ENCODE measurements at places on chromosomes 2 and 18.
A peak's percentile ranks its signal among the peaks of the same experiment; 100 is the strongest.

- H3K27me3 ChIP-seq: no peaks in the 10 kb centered on the region
- H3K36me3 ChIP-seq: no peaks in the 10 kb centered on the region
- H3K27ac ChIP-seq: peak within 1 kb of the TSS; percentile 98
- peak; percentile 97 for DNase-seq
- H3K4me3 ChIP-seq: peak within 1 kb of the TSS; percentile 85
- peaks cover 17% of the 10 kb centered on the region for H3K4me1 ChIP-seq
Measured at GRCh38 chr18:12883684-12884405, at the start of gene PTPN2. PTPN2 (minus strand) TSS chr18:12884237; CDS start chr18:12884141, 96 bp downstream.

- H3K4me3 ChIP-seq: no peak overlapping the region
- DNase-seq: no peak
- H3K36me3 ChIP-seq: no peaks in the 10 kb centered on the region
- H3K4me1 ChIP-seq: no peaks in the 10 kb centered on the region
- no peak overlapping the region for H3K27ac ChIP-seq
- no peaks in the 10 kb centered on the region for H3K27me3 ChIP-seq
Measured at GRCh38 chr2:57878171-57878865, 168.3 kb upstream of the VRK2 start.

DNA sequence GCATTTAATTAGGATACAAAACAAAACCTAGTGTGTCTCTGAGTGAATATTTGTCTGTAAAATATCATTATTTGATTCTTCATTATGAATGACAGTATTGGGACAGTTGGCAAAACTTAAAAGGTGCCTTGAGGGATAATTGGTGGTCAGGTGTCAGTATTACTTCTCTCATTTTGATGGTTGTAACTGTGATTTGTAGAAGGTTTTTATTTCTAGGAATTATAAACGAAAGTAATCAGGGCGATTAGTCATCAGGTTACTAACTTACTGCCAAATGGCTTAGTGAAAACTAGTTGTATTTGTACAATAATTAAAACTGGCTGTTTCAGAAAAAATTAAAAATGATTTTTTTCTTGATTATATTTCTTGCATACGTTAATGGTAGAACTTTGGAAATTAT is 117.6 kb downstream of the BIRC6 start:
- no peak for DNase-seq
- H3K4me1 ChIP-seq: no peaks in the 10 kb centered on the region
- no peak overlapping the region for H3K27ac ChIP-seq
- H3K27me3 ChIP-seq: no peaks in the 10 kb centered on the region

DNA sequence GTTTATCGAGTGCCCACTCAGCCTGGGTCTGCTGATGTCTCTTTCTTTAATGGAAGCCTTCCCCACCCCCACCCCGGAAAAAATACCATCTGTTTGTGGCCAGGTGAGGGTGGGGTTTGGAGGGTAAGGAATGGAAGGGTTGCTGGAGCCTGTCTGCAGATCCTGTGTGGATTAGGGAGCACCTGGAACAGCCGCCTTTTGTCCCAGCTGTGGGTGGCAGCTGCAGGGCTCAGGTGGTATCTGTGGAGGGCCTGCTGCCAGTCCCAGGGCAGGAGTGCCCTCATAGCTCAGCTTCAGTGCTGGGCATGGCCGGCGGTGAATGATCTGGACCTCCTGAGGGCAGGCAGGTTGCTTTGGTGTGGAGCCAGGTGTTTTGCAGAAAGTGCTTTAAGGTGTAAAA is 45.3 kb downstream of the IMPA2 start:
- H3K4me1 ChIP-seq: no peaks in the 10 kb centered on the region
- no peak overlapping the region for H3K27ac ChIP-seq
- no peak overlapping the region for H3K4me3 ChIP-seq
- no peaks in the 10 kb centered on the region for H3K36me3 ChIP-seq
- H3K27me3 ChIP-seq: no peaks in the 10 kb centered on the region
- no peak for DNase-seq

DNA sequence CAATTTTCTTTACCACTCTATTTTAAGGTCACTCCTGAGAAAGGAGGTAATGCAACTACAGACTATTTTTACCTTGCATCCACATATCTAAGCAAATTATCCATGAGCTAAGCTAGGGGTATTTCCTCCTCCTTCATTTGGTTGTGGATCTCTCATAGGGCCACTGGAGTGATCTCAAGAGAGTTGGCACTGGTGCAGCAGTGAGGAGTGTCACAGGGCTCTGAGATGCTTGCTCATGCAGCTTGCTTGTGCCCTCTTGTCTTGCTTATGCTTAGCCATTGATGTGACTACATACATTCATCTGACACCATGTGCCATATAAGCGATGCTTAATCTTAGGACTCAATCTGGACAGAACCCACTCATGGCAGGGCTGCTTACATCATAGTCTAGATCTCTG is 950.3 kb downstream of the TSN start:
- H3K27ac ChIP-seq: no peak overlapping the region
- H3K4me3 ChIP-seq: no peak overlapping the region
- no peaks in the 10 kb centered on the region for H3K4me1 ChIP-seq
- H3K27me3 ChIP-seq: no peaks in the 10 kb centered on the region
- DNase-seq: no peak
- H3K36me3 ChIP-seq: no peaks in the 10 kb centered on the region

- H3K36me3 ChIP-seq: no peaks in the 10 kb centered on the region
- no peak overlapping the region for H3K27ac ChIP-seq
- H3K27me3 ChIP-seq: no peaks in the 10 kb centered on the region
Measured at GRCh38 chr2:45415534-45416123, 195.4 kb downstream of the SRBD1 start.

Data from MM.1S (cell line).